ENCODE measurements at places on chromosomes 3 and 15.

- DNase-seq: no peak
These were observed 508.7 kb downstream of the AGBL1 start for GRCh38 chr15:86588413-86588812.

GRCh38 chr15:31083370-31083780 lies 18.1 kb downstream of the TRPM1 start:
- DNase-seq: peak; percentile 46

GRCh38 chr3:47954567-47954966 lies 61.6 kb downstream of the MAP4 start:
- DNase-seq: no peak

DNA sequence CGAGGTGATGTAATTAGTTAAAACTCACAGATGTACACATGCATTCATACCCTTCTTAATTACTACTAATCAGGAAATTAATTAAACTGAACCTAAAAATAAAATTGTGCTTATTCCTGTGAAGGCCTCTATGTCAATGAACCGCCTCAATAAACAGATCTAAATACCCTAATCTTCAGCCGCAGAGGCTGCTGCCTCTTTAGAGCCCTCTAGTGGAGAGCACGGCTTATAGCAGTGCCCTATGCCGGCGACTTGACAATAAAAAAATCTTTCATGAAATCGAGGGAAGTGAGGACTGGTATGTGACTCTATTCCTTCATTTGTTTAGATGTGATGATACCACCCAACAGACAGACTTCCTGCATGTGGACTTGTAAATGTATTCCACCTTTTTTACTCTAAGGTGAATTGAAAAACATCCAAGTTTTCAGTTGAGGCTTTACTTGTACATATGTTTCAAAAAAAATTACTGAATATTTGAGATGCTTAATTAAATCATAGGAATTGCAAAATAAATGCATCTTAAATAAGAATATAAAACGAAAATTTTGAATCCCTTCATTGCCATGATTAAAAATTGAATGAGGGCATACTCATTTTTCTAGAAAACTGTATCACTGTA lies 8.3 kb upstream of the EPHA3 start:
- DNase-seq: peak; percentile 14

DNA sequence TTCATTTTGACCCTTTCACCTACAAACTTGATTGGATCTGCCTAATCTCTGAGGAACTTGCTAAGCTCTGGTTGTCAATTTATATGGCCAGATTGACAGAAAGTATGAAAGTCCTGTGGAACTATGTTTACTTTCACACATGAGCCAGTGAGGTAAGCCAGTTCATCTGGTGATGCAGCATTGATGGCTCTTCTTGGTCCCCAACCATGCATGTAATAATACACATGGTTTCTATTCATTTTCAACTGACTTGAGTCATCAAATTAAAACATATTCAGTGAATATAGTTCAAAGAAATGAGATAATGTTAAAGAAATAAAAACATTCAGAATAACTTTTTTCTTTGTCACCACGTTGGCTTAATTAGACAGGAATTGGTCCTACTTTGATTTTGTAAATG lies 336.1 kb upstream of the THBS1 start:
- no peak for DNase-seq

DNA sequence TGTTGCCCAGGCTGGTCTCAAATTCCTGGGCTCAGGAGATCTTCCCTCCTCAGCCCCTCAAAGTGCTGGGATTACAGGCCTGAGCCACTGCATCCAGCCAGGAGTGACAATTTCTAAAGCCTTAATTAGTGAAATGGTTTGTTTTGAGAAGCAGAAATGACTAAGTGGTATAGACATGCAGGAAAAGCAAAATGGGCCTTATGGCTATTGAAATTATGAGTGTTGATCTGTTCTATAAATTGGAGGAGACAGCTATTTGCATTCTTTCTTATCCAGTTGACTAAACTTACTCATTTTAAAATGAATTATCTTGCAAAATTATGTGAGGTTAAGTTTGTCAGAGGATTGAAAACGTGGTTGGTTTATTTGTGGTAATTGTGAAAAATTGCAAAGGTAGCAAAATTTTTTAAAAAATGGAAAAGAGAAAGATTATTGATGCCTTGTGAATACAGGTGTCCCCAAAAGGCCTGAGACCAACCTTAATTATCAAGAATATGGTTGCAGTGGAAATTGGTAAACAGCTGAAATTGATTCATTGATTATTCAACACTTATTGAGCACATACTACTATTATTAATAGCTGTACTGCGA lies 7.9 kb downstream of the RAP2B start:
- DNase-seq: no peak

- no peak for DNase-seq
These were observed 5.6 kb downstream of the TERC start for GRCh38 chr3:169759256-169759655.

DNA sequence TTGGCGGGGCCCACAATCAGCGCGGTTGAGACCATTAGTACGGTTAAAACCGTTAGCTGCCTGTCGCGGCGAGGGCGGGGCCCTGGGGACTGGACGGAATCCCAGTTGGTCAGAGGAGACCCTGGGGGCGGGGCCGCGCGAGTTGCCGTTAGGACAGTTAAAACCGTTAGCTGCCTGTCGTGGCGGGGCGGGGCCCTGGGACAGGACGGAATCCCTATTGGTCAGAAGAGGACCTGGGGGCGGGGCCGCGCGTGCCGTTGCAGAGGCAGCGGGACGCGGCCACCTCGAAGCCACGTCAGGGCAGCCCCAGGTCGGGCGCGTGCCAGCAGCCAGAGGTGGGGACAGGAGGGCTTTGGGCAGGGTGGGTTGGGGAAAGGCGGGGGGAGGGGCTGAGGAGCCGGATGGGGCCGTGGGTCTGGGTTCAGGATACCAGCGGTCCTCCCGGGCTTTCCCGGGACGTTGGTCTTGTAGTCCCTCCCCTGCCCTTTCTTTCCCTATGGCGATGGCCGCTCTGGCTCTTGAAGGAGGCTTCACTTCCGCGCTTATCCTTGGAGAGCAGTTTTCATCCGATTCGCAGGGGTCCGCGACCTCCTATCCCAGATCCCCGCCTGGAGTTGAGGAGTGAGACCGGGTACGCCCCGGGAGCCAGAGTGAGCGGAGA lies 28.0 kb downstream of the KLHDC8B start:
- no peak for DNase-seq

DNA sequence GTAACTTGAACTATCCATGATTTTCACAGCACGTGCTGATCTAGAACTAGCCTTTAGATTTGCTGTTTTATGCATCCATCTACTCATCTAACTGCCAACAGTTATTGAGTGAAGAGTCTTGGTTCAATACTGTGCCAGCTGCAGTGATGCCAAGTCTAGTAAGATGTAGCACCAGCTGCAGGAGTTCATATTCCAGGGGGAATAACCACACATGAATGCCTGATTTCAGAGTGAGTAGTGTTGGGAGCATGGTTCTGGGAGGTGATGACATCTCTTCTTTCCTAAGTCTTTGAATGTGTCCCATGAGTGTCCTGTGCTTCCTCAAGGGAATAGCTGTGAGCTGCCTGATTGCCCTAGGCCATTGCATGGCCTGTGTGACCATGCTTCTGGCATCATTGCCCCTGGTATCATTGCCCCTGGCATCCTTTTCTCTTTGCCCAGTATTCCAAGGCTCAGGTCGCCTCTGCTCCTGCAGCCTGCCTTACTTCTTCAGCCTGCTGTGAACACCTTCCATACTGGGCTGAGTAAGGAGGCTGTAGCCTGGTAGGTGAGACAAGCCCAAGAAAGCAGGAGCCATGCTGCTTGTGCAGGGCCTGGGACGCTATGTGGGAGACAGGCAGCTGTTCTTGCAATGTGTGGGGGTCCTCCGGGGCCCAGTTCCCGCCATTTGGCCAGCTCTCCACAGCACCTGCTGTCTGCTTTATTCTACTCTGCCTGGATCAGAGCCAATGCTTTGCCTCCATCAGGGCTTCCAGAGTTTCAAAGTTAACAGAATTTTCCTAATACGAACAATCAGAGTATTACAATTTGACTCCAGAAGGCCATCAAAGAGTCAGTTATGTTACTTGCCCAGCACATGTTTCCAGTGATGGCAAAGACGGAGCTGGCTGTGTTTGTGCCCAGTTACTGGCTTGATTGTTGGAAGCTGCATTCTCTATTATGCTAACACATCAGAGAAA lies 73.2 kb downstream of the CLSTN2 start:
- no peak for DNase-seq

DNA sequence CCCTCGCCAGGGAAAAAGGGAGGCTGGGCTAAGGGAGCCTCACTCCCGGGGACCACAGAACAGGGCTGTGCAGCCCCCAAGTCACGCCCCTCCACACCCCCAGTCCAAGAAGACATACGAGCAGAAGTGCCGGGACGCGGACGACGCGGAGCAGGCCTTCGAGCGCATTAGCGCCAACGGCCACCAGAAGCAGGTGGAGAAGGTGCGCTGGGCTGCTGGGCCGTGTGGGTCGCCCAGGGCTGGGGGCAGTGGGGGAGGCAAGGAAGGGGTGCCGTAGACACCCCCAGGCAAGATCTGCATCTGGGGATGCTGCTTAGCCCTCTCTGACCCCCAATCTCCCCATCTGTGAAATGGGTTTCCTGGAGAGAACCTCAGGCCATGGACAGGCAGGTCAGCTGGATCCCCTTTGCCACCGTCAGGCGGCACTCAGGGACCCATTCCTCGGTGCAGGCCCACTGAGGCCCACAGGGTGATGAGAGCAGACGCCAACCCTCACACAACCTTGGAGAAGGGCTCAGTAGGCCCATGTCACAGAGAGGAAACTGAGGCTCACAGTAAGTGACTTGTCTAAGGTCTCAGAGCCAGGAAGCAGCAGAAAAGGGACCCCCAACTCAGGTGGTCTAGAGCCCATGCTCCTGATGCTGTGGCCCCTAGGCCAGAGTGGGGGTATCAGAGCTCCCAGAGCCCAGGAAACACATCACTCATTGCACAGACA lies 33.7 kb downstream of the PSTPIP1 start:
- DNase-seq: no peak

- DNase-seq: no peak
These were observed 226.2 kb upstream of the CTNNB1 start for GRCh38 chr3:40973141-40973540.

DNA sequence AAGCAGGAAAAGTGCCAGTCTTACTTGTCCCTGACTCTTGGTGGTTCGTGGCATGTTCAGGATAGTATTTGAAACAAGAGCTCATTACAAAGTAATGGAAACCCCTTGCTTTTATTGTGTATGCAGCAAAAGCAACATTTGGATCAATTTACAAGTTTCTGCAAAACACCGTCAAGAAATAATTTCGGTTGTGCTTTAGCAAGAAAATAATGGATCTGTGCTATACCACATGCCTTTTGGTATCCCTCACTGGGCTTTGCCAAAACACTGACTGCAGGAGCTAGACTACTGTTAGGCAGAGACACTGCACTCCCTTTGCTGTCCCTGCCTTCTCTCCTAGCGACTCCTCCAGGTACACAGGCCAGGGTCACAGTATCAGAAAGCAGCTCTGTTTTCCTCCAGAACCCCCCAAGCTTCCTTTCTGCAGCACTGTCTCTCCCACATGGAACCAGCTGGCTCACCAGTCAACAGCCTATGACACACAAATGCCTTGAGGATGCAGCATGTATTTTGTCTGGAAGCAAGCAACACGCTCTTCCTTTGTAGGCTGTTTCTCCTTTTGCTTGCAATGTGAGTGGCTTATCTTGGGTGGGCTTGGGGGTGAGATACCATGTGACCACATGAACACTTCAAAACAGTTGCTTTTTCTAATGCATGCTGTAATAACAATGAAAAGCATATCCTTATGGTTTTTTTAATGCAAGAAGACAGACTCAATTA lies 111.4 kb downstream of the PGPEP1L start:
- DNase-seq: no peak
